Fibroblast of lung (primary cell): ENCODE measurements at places on chromosomes 6 and 20. TPM values are rescaled to one million over a fixed set of nuclear protein-coding genes. Genes with fewer than 3 reads are reported as not detected.

DNA sequence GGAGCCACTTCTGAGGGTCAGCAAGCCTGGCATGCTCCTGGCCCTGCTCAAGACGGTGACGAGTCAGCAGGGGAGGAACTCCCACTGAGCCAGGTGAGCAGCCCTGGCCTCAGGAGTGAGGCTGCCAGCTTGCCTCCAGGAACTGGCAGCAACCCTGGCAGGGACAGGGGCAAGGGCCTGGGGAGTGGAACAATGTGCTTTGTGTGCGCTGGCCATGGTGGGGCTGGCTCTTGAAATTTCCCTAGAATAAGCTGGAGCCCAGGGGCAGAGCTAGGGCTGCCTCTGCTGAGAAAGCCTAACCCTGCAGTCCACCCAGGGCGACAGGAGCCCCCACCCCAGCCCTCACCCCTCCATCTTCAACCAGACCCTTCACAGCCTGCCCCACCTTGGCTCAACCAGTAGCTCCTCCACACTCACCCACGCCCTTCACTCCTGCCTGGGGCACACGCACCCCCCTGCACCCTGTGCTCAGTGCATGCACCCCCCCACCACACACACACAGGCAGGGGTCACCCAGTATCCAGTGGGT lies 88.0 kb downstream of the MRPL14 start:
- DNase-seq = no peak

- DNase-seq = no peak
These were observed 598.3 kb upstream of the HS3ST5 start for GRCh38 chr6:114941078-114941477.

DNA sequence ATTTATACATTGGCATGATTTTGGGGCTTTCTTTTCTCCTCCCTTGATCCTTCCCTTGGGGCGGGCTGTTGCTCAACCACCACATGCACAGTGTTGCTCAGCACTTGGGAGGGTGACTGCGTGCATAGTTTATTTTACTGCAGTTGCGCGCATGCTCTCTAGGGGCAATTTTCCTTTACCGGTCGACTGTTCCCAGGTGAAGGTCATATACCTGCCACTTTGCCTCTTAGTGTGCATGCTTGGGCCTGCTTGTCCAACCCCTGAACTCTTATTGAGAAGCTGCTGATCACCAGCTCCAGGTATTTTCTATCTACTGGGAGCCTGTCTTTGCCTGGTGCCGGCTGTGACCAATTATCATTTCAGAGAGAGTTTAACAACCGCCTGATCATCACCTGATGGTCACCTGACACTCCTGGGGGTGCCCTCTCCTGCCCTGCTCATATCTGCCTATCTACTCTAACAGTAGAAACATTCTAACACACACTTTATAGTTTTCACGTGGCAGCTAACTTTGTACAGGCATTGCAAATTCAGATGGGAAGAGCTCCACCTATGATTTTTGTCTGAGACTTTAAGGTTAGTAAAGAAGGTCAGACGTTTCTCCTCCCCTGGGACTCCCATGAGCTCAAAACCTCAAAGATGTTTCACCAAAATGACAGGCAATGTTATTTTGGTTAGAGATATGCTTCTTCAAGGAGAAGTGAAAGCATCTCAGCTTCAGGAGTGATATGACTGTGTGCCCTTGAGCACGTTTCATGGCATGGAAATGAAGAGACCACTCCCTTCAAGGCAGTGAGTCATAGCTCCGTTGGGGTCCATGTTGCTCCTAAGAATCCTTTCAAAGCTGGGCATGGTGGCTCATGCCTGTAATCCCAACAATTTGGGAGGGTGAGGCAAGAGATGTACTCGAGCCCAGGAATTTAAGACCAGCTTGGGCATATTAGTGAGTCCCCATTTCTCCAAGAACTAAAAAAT lies 227.5 kb upstream of the MYLIP start:
- DNase-seq = no peak

DNA sequence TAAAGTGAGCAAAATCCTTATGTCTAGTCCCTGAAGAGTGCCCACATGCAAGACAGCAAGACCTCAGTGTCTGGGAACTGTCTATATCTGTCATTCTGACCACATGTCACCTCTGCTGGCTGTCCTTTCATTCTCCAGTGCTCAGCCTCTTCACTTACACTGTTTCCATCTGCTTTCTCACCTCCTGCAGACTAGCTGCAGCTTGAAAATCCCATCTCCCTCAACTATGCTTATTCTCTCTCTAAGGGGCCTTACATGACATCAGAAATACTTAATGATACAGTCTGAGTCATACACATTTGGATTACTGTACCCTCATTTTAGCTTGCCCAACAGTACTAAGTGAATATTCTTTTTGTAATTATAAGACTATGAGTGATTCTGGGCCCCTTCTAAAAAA lies 587.8 kb downstream of the EPM2A start:
- peak; percentile 71 for DNase-seq

- DNase-seq = no peak
These were observed 407.1 kb upstream of the JAG1 start for GRCh38 chr20:11080781-11081377.

The MRPL2 gene
- 13.9 and 18.2 TPM in 2 replicates for total RNA-seq
